GM04504 (cell line): ENCODE measurements at places on chromosomes 5 and 9.

DNA sequence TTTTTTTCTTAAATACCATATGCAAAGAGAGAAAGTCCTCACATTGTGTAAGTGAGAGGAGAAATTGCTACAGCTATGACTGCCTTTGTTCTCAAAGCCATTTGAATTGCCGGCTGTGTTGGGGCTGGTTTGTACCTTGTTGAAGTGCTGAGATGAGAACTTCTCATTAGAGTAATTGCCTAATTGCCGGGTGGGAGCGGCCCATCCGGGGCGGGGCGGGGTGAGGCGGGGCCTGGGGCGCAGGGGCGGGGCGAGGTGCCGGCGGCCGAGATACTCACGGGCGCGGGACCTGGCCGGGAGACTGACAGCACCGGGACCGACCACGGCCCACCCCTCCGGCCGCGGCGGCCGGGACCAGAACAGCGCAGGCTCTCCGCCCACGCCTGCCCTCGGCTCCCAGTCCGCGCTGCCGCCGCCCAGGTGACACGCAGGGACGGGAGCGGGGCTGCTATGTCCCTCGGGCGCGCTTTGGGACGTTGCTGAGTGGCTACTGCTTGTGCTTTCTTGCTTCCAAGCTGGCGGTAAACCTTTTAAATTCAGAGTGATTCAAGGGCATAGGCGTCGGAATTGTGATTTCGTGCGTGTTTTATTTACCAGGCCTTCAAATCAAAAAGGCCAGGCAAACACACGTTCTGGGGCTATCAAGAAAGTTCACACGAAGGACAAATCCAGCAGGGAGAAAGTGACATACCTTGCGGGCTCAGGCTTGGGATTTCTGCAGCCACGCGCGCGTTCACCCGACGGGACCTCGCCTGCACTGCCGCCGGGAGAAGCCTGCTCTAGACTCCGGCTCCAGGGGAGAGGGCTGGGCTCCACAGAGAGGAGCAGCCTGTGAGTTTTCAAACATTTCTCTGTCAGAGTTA, 269.1 kb downstream of the FANCC start:
- no peak for DNase-seq

DNA sequence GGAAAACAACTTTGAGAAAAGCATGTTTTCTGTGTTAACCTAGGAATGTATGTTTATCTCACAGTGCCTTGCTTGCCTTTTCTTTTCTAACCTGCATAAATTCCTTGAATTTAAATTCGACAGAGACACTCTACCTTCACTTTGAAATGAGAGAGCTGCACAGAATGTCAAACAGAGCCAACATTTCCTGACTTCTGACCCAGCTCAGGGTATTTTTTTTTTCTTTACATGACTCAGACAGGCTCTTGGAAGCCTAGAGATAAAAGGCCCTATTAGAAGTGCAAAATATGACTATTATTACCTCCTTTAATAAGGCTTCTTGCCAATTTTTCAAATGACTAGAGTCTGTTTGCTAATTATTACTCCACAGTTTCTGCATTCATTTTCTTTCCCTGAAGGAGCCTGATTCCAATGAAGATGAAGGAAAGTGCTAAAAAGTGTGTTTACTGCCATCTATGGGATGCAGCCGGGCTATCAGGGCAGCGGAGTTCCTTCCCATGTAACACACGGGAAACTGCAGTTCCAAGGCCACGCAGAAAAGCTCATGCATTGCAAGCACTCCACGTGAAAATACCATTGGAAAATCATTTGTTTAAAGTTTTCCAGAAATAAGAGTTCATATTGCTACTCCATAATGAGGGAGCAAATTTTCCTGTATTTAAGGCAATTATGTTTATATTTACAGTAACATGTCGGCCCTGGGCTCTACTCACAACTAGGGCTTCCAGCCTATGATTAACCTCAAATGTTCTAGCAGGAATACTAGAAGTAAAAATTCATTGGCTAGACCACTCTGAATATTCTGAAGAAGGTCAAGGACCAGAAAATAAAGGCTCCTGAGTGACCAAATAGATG, 485.6 kb downstream of the ZSWIM6 start:
- DNase-seq, result peak; percentile 22

GRCh38 chr9:16728137-16728508, 142.3 kb downstream of the BNC2 start:
- DNase-seq, result no peak

GRCh38 chr9:136670576-136671253, 8.0 kb downstream of the EGFL7 start:
- no peak for DNase-seq

DNA sequence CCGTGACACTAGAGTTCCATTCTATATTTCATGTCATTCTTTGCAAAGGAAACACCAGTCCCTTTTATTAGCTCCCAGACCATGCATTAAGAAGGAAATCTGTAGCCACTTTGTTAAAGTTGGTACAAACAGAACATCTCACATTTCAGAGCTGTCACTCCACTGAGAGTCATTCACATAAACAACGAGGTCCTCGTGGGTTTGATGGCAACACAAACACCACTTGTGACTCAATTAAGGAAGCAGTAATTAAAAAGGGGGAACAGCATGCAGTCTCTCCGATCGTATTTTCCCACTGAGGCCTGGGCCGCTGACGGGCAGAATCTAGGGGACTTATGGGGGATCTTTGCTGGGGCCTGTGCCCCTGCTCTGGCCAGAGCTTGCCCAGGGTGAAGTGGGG, 94.2 kb upstream of the ZNF618 start:
- no peak for DNase-seq

GRCh38 chr9:136961279-136962065, 9.4 kb downstream of the LCN12 start:
- no peak for DNase-seq

DNA sequence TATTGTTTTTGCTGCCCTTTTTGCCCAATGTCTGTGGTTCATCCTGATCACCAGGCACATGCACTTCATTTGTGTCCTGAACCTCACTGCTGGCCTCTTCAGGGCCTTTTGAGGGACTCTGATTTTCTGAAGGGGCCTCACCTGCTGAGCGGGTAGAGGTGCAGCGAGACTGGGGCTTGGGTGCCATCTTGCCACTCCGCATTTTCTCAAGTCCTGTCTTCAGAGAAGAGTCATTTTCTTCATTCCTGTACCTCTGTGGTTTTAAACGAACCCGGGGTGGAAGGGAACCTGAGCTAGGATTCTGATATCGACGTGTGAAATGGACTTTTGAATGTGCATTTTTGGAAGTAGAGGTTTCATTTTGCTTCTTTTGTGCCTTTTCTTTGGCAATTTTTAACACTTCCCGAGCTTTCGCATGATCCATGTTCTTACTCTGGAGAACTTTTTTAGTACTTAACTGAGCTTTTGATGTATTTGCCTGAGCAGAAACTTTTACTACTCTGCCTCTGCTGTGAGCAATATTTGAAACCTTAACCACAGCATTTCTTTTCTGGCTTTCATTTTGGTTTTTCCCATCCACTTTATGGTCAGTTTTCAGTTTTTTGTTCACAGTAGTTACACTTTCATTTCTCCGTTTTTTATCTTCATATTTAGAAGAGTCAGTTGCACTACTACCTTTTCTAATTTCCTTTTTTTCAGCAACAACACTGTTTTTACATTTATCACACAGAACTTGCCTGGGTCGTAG, 26.1 kb downstream of the PWWP2A start:
- no peak for DNase-seq

DNA sequence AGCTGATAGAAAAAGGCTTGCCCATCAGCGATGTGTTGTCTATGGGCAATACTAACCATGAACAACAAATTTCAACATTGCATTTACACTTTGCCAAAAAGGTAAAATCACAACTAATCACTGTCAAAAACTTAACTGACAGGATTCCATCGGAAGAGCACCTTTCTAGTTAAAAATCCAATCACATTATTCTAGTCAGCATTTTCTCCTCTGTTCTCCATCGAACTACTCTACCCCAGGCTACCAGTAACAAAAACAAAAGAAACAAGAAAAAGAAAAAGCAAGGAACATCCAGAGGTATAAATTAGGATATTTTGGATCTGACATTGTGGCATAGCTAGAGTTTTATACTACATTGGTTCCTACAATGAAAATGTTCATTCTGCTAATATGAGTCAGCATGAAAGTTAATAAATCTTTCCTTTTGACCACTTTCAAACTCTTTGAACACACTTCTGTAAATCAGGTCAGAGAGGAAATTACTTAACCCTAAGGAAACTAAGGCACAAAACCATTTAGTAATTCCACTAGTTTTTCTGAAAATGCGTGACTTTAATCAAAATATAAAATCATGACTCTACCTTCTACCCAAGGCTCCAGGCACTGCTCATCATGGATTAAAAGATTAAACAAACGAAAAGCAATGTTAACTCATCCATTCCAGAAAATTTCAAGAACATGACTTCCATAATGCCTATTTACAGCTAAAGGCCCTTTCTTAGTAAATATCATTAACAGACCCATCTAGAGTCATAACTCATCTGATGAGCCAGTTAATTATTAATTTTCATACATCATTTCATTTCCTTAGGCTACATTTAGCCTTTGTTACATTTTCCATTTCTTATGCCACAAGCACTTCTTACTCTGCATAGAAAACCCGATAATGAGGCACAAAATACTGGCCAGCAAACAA, 10.2 kb downstream of the GLIS3 start:
- no peak for DNase-seq

- DNase-seq, result no peak
Observed at GRCh38 chr5:159331093-159331973, 1.0 kb upstream of the IL12B start.

DNA sequence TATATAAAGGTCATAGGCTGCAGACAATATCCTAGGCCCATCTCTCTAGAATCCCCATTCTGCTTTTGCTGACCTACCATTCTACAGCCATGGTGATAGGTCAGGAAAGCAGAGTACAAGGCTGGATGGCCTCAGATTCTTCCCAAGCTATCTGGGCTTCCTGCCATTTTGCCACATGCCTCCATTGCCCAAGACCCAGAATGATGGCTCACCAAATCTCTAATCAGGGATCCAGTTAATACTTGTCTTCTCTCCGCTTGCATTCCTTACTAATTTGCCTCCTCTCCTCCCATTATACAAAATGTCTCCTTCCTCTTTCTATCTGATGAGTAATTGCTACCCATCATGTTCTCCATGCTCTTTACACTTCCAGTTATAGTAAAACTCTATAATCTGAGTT, 22.7 kb upstream of the NDUFS4 start:
- DNase-seq, result no peak

DNA sequence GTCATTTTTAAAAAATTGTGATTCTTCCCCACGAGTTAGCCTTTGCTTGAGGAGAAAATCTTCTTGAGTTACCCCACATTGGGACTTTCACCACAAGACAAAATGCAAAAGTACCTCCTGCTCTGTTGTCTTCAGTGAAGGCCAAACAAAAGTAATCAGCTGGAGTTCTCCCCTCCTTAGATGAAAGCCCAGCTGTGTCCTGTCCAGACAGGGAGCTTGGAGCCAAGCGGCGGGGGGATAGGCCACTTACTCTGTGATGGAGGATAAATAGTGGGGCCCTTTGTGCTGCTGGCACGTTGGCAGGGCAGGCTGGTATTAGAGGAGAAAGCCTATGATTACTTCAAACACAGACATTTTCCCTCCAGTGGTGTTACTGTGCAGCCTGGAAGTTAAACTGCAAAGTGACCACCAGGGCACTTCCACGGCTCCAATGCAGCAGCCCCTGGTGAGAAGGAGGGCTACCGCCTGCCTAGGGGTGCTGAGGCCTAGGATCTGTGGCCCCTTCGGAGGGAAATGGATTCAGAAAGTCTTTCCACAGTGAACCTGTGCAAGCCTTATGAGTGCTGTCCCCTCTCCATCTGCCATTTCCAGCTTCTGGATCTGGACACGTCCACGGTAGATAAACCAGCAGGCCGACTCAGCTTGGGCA, 155.0 kb downstream of the TMEM167A start:
- DNase-seq, result no peak

GRCh38 chr9:91138760-91139159, 223.0 kb downstream of the AUH start:
- peak; percentile 67 for DNase-seq

DNA sequence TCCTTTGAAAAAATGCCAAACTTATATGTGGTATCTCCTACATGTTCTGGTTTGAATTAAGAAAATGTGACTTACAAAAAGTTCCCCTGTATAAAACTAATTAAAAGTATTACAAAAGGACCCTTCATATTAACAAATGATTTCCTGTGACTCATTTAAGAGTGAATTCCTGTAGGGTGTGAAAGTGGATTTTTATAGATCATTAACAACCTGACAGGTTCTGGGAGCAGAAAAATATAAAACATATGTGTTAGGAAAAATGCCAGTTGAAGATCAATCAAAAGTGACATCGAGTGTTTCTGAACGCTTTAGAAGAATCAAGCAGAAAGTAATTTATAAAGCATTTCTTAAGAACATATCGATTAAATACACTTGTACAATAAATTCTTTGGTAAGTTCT, 35.5 kb downstream of the CAMK4 start:
- DNase-seq, result no peak

GRCh38 chr9:121837113-121837961, 185.9 kb downstream of the DAB2IP start:
- no peak for DNase-seq

- DNase-seq, result no peak
Observed at GRCh38 chr9:38700695-38701094, 19.2 kb downstream of the FAM240B start.

DNA sequence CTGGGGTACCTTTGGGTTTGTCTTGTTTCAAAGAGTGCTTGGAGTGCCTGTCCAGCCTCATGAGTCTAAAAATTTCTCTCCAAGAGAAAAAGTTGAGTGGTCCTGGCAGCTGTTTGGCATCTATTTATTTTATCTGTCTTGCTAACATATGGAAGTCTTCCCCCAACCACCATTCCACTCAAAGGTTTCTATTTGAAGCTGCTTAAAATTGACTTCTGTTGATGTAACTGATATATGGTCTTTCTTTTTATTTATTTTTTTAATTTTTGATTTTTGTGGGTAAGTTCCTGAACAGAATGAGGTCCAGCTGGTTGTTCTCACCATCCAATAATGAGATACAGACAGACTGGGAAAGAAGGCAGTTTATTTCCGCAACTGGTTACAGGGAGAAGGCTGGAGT, 178.7 kb upstream of the SGCD start:
- no peak for DNase-seq

DNA sequence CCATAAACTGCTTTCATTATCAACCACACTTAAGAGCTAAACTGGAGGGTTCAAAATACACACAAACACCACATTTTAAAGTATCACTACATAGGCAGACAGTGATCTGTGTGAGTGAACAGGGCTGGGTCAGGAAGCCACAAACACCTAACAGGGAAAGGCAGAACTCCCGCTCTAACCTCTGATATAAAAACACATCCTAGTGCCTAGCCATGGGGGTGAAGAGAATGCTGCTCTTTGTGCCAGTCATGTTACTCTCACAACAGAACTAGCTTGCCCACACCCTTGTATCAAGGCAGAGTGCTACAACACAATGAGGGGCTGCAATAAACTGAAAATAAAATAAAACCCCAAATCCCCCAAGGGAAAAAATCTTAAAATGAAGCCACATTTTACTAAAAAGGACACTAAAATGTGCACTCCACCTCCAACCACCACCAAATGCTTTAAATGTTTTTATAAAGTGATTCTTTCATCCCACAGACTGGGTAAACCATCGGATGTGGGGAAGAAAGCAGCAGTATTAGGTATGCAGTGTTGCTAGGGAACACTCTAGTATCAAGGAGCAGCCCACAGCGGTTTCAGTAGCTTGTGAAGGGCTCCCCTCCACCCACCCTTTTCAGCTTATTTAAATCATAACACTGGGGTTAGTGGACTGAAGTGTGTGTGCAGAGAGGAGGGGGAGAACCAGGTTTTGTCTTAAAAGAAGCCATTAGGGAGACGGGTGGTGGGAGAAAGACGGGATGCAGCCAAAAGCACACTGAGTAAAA, 64.5 kb downstream of the TMEM161B start:
- DNase-seq, result no peak
